ENCODE measurements at places on chromosomes 5 and 9.
A peak's percentile ranks its signal among the peaks of the same experiment; 100 is the strongest.

- DNase-seq, result peak; percentile 88
Measured at GRCh38 chr9:75378036-75378435, 289.7 kb downstream of the OSTF1 start.

DNA sequence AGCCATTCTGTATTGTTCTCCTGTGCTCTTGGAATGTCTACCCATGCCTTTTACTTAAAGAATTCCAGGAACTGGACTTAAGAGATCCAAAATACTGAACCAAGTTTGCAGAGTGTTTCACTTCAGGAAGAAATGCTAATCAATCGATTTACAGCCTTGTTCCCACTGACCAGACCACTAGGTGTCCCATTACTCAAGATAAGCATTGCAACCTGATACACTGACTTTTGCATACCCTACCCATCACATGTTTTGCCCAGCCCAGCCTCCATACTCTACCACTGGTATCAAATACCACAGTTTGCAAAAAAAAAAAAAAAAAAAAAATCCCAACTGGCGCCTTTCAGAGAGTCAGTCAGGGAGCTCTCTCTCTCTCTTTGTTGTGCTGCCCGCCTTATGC, 550.8 kb downstream of the CDH9 start:
- DNase-seq, result no peak

GRCh38 chr9:6007770-6008168, 7.7 kb downstream of the RANBP6 start:
- DNase-seq, result peak; percentile 19

GRCh38 chr9:71663216-71663615, 105.1 kb downstream of the CEMIP2 start:
- no peak for DNase-seq

- DNase-seq, result peak; percentile 71
Measured at GRCh38 chr9:70080481-70081119, 37.0 kb downstream of the MAMDC2 start.

DNA sequence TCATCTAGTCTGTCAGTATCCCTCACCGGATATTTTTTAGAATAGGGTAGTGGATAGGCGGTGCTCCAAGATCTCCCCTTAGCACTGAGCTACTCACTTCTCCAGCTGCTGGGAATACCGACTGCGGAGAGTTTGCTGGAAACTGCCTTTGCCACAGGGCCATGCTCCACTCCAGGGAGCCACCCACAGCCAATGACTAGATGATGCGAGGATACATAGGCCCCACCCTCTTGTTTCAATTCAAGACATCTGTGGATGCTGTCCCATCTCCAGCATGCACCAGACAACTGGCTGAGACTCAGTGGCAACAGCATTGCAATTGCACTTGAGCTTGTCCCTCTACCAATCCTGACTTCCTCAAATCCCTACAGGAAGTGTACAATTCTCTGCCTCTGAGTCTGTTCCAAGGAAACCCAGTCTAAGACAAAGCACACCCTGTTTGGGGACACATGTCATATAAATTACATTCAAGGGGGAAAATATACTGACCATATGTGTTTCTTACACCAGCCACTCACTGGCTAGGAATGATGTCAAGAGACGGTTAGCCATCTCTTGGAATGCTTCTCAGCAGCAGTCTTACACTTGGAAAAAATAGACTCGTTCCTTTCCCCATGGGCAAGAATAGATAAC, 312.6 kb upstream of the KIF2A start:
- DNase-seq, result no peak

- DNase-seq, result no peak
Measured at GRCh38 chr9:36902861-36903524, 131.1 kb downstream of the PAX5 start.

Measured in brain microvascular endothelial cell (primary cell).